ENCODE measurements at places on chromosomes 2 and 18. TPM values are rescaled to one million over a fixed set of nuclear protein-coding genes. Genes with fewer than 3 reads are reported as not detected.

The PSMA8 gene
- total RNA-seq = not detected

The ACKR3 gene
- total RNA-seq = not detected

The SCG2 gene
- total RNA-seq = 12.5 TPM

The CCDC138 gene
- total RNA-seq = 4.8 TPM

The DYNAP gene
- total RNA-seq = not detected

The PMAIP1 gene
- 7.1 TPM for total RNA-seq

The RAB17 gene
- 0.60 TPM for total RNA-seq

The CYTIP gene
- total RNA-seq = not detected

The SCYGR4 gene
- total RNA-seq = not detected

The SERPINB8 gene
- total RNA-seq = 37.7 TPM

The CRYGC gene
- total RNA-seq = not detected

The CCDC150 gene
- 1.8 TPM for total RNA-seq

The HOXD4 gene
- 0.30 TPM for total RNA-seq

The AKAIN1 gene
- total RNA-seq = not detected

The RNMT gene
- total RNA-seq = 46.0 TPM

The DSC1 gene
- total RNA-seq = 0.30 TPM

The MARCHF4 gene
- total RNA-seq = 10.8 TPM

The TMEM198 gene
- 0.88 TPM for total RNA-seq

The KIAA2012 gene
- 0.09 TPM for total RNA-seq

The SKOR2 gene
- not detected for total RNA-seq

The CNGA3 gene
- total RNA-seq = 0.05 TPM

The IL36A gene
- total RNA-seq = not detected

The CNRIP1 gene
- total RNA-seq = 16.3 TPM

The CFAP53 gene
- 0.14 TPM for total RNA-seq

The RGPD3 gene
- total RNA-seq = 0.37 TPM

The SGO2 gene
- total RNA-seq = 2.1 TPM

The POTEJ gene
- total RNA-seq = not detected

The C2orf66 gene
- 0.28 TPM for total RNA-seq

The ACMSD gene
- total RNA-seq = not detected

The FHL2 gene
- 193 TPM for total RNA-seq

The TXNDC2 gene
- total RNA-seq = not detected

The RAD51AP2 gene
- not detected for total RNA-seq

The RFTN2 gene
- total RNA-seq = 5.9 TPM

The PIEZO2 gene
- total RNA-seq = 1.1 TPM

The SLC19A3 gene
- 0.18 TPM for total RNA-seq

The COL4A4 gene
- total RNA-seq = 0.28 TPM

The SOCS6 gene
- 43.4 TPM for total RNA-seq

The ALPP gene
- not detected for total RNA-seq

The KLHL14 gene
- not detected for total RNA-seq

The CYP1B1 gene
- 0.78 TPM for total RNA-seq

The GREB1L gene
- 0.30 TPM for total RNA-seq

The KCNJ3 gene
- total RNA-seq = not detected

Measured in smooth muscle cell of the umbilical artery (primary cell).